ENCODE measurements at places on chromosomes 12 and 14. TPM values are rescaled to one million over a fixed set of nuclear protein-coding genes. Genes with fewer than 3 reads are reported as not detected.

- peaks cover 25% of the 10 kb centered on the region for H3K4me1 ChIP-seq
- peak overlapping the region; percentile 24 for H3K27ac ChIP-seq
- H3K36me3 ChIP-seq: peaks cover 4% of the 10 kb centered on the region
- H3K4me3 ChIP-seq: peak overlapping the region; percentile 82
- no peaks in the 10 kb centered on the region for H3K27me3 ChIP-seq
These were observed 691 bp downstream of the ZFYVE26 start for GRCh38 chr14:67815573-67816225.

GRCh38 chr12:114697741-114698565, 14.0 kb upstream of the TBX3 start:
- H3K27ac ChIP-seq: no peak overlapping the region
- no peak overlapping the region for H3K4me3 ChIP-seq
- H3K4me1 ChIP-seq: peaks cover 14% of the 10 kb centered on the region
- DNase-seq: no peak
- H3K27me3 ChIP-seq: no peaks in the 10 kb centered on the region

DNA sequence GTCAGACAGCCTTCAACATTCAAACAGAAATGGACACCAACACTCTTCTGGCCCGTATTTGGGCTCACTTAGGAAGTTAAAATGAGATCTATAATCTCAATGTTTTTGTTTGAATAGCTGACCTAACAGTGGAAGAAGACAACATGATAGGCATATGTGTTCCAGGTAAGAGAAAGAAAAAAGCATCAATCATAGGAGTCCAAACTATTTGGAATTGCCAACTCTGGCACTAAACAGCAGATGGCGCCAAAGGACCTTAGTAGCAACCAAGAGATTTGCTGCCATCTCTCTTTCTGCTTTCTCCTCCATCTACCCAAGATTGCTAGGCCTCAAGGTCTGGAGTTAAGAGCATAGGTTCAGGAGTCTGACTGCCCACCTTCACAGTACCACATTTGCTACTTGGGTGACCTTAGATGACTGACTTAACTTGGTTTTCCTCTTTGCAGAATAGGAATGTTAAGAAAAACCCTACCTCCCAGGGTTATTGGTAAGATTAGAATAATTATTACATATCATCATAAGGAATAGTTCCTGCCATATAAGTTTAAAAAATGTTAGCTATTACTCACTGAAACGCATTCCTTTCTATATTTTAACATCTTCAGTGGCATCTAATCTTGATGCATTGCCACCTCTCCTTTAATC, 30.2 kb downstream of the PEX5 start:
- peak; percentile 74 for DNase-seq
- H3K27ac ChIP-seq: no peak overlapping the region
- H3K4me1 ChIP-seq: no peaks in the 10 kb centered on the region
- no peak overlapping the region for H3K4me3 ChIP-seq
- H3K36me3 ChIP-seq: no peaks in the 10 kb centered on the region
- H3K27me3 ChIP-seq: no peaks in the 10 kb centered on the region

DNA sequence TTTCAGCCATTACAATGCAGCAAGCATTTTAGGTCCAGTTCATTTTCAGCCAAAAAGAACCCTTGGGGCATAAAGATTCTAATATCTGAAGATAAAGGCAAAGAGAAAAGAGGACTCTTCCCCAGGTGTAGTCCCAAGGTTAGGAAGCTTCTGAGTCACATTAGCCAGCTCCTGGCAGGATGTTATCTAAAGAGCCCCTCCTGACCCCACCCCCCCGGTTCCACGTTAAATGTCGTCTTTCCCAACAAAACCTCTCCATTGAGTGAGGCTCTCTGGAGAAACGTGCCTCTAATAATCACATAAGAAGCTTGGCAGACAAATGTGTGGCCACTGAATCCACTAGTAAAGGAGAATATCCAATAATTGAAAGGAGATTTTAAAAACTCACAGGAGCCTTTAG, 267.7 kb downstream of the GALC start:
- no peaks in the 10 kb centered on the region for H3K4me1 ChIP-seq
- no peak for DNase-seq
- no peak overlapping the region for H3K27ac ChIP-seq
- H3K27me3 ChIP-seq: no peaks in the 10 kb centered on the region

DNA sequence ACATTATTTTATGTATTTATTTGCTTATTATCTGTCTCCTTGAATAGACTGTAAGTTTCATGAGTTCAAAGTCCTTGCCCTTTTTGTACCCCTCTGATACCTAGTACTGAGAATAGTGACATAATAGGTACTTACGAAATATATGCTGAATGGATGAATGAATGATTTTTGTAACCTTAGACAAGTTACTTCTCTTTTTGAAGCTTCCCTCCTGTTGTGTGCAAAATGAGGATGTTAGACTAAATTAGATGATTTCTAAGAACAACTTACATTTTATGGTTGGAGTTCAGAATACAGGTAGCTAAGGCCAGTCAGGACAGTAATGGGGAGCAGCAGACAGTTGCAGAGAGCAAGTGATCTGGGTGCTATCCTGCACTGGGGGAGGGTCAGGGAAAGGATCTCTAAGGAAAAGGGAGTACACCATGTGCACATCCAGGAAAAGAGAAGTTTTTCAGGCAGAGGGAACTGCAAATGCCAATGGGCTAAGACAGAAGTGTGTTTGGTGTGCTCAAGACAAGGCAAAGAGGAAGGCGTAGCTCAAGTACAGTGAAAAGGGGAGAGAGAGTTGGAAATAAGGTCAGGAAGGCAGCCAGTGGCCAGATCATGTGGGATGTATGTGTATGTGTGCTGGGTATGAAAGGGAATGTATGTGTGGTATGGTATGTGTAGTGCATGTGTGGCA, 59.4 kb upstream of the AMIGO2 start:
- H3K27ac ChIP-seq: no peak overlapping the region
- no peaks in the 10 kb centered on the region for H3K4me1 ChIP-seq
- no peaks in the 10 kb centered on the region for H3K27me3 ChIP-seq
- no peak overlapping the region for H3K4me3 ChIP-seq
- DNase-seq: no peak
- no peaks in the 10 kb centered on the region for H3K36me3 ChIP-seq

DNA sequence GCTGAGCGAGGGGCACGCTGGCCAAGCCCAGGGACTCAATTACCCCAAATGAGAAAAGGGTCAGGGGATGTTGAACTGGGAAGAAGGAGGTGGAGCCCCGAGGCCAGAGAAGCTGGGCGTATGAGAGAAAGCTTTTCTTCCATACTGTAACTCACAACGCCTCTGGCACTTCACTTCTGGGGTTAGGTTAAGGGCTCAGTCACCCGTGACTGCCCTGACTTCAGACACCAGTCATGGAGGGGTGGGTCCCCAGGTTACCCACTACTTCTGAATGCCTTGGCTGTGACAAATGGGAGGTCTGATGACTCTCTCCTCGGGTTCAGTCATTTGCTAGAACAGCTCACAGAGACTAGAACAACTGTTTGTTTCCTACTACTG, 5.5 kb upstream of the GPR132 start:
- no peaks in the 10 kb centered on the region for H3K27me3 ChIP-seq
- H3K4me1 ChIP-seq: peaks cover 11% of the 10 kb centered on the region
- H3K36me3 ChIP-seq: no peaks in the 10 kb centered on the region
- no peak overlapping the region for H3K27ac ChIP-seq
- DNase-seq: no peak

DNA sequence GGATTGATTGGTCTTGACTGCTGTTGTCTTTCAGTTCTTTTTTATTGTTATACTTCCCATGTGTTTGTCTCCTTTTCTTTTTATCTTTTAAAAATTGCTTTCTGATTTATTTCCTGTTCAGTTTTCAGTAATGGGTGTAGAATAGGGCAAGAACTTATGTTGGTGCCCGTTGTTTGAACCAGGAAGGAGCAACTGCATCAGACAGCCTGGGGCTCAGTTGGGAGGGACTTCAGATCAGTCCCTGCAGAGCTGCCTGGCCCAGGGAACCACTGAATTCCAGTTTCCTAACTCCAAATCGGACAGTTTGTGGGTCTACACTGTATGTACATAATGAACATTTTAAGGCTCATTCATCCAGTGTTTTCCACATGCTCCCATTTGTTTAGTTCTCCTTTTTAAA, 64.9 kb downstream of the FBXO34 start:
- H3K4me1 ChIP-seq: peaks cover 34% of the 10 kb centered on the region
- no peaks in the 10 kb centered on the region for H3K27me3 ChIP-seq
- no peak overlapping the region for H3K4me3 ChIP-seq
- no peak overlapping the region for H3K27ac ChIP-seq

DNA sequence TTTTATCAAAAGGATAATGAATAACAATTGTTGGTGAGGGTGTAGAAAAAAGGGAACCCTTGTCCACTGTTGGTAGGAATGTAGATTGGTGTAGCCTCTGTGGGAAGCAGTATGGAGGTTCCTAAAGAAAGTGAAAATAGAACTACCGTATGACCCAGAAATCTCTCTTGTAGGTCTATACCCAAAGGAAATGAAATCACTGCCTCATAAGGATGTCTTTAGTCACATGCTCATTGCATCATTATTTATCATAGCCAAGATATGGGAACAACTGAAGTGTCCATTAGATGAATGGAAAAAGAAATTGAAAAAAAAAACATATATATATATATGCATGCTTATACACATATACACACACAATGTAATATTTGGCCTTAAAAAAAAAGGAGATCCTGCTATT, 158.8 kb upstream of the NPAS3 start:
- H3K4me1 ChIP-seq: peaks cover 3% of the 10 kb centered on the region
- H3K36me3 ChIP-seq: no peaks in the 10 kb centered on the region
- no peak overlapping the region for H3K27ac ChIP-seq
- DNase-seq: no peak
- no peak overlapping the region for H3K4me3 ChIP-seq
- no peaks in the 10 kb centered on the region for H3K27me3 ChIP-seq

DNA sequence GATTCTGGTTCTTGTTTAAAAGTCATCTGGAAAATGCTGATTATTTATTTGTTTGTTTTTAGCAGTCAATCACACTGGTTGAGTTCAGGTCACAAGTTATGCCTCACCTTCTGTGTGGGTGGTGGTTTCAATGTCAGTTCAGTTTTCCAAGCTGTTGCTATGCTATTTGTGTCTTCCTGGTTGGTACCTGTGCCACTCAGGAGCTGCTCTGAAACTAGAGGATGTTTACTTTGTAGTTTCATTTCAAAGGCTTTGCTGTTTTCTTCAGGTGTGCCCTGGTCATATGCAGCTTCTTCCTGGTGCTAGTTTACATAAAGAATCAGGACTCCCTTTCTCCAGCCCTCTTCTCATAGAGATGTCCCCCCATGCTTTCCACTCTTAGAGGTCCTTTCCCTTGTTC, 75.7 kb upstream of the PPP4R3A start:
- peak; percentile 48 for DNase-seq
- H3K27ac ChIP-seq: peak overlapping the region; percentile 80
- H3K4me1 ChIP-seq: peaks cover 12% of the 10 kb centered on the region
- H3K36me3 ChIP-seq: no peaks in the 10 kb centered on the region
- H3K4me3 ChIP-seq: no peak overlapping the region

GRCh38 chr12:75836533-75836932, 195.0 kb downstream of the PHLDA1 start:
- H3K27ac ChIP-seq: no peak overlapping the region
- H3K4me3 ChIP-seq: no peak overlapping the region
- no peaks in the 10 kb centered on the region for H3K36me3 ChIP-seq
- H3K27me3 ChIP-seq: no peaks in the 10 kb centered on the region
- no peak for DNase-seq
- H3K4me1 ChIP-seq: no peaks in the 10 kb centered on the region

DNA sequence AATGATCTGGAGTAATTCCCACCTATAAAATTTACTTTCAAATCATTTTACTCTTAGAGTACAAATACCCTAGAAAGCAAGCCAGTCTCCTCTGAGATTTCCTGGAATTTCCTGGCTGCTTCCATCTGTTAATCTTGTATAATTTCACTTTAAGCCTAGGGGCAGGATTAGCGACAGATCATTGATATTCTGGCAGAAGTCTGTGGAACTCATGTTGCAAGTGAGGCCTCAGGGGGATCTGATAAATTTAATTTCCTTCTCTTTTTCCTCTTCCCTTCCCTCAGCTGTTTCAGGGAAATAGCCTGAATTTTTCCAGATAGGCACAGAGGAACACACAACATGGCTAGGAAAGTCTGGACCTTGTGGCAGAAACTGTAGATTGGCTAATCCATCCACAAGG, 5.9 kb upstream of the KRT6A start:
- H3K4me3 ChIP-seq: no peak overlapping the region
- H3K27me3 ChIP-seq: no peaks in the 10 kb centered on the region
- H3K36me3 ChIP-seq: no peaks in the 10 kb centered on the region
- H3K4me1 ChIP-seq: peaks cover 39% of the 10 kb centered on the region
- DNase-seq: no peak

DNA sequence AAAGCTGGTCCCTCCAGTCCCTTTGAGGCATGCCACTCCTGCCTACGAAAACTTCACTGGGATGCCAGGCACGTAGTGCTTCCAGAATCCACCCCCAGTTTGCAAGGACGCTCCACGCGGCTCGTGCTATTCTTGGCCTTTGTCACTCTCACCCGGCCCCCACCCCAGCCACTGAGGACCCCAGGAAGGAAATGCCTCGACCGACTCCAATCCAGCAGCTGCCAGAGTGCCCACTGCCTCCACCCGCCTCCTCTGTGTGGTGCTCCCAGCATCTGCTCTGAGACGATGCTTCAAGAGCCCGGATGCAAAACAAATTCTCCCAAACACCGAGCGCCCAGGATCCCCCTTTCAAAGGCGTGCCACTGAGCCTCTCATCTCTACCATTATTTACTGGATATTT, 123.9 kb downstream of the RFLNA start:
- peaks cover 10% of the 10 kb centered on the region for H3K36me3 ChIP-seq
- H3K27ac ChIP-seq: no peak overlapping the region
- H3K4me1 ChIP-seq: peaks cover 25% of the 10 kb centered on the region
- no peak overlapping the region for H3K4me3 ChIP-seq
- H3K27me3 ChIP-seq: no peaks in the 10 kb centered on the region

DNA sequence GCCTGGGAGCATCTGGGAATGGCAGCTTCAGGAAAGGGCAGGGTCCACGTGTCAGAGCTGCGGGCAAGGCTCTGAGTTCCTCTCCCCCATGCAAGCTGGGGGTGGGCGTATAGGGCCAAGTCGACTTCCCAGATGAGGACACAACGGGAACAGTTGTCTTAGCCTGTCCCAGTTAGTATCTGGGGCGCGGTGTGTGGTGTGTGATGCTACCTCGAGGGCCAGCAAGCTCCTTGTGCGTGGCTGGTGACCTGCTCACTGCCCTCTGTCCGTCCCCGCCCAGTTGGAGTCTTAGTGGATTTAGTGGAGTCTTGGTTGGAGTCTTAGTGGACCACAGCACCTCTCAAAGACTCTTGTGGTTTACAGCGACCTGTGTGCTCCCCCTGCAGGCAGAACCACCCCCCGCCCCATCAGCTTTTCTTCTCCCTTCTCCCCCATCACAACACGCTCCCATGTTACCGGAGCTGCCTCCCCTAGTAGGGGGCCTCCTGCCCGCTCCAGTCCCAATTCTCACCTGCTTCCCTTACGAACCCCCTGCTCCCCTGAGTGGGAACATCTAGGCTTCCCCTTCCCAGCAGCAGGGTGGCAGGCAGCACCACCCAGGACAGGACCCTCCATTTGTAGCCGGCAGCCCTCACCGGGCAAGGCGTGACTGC, 8.7 kb downstream of the ASPG start:
- H3K4me3 ChIP-seq: no peak overlapping the region
- DNase-seq: no peak
- H3K27me3 ChIP-seq: no peaks in the 10 kb centered on the region
- H3K36me3 ChIP-seq: no peaks in the 10 kb centered on the region
- no peak overlapping the region for H3K27ac ChIP-seq
- no peaks in the 10 kb centered on the region for H3K4me1 ChIP-seq

Gene SSPN
- 11.9 TPM for total RNA-seq

Gene CNTN1
- not detected for total RNA-seq

Gene CCDC38
- total RNA-seq: not detected

Data from PC-3 (cell line).